ENCODE measurements at places on chromosomes 4 and X. TPM values are rescaled to one million over a fixed set of nuclear protein-coding genes. Genes with fewer than 3 reads are reported as not detected.

CORIN gene
- 3.2 TPM for total RNA-seq

SPANXA1 gene
- total RNA-seq, result not detected

DNA sequence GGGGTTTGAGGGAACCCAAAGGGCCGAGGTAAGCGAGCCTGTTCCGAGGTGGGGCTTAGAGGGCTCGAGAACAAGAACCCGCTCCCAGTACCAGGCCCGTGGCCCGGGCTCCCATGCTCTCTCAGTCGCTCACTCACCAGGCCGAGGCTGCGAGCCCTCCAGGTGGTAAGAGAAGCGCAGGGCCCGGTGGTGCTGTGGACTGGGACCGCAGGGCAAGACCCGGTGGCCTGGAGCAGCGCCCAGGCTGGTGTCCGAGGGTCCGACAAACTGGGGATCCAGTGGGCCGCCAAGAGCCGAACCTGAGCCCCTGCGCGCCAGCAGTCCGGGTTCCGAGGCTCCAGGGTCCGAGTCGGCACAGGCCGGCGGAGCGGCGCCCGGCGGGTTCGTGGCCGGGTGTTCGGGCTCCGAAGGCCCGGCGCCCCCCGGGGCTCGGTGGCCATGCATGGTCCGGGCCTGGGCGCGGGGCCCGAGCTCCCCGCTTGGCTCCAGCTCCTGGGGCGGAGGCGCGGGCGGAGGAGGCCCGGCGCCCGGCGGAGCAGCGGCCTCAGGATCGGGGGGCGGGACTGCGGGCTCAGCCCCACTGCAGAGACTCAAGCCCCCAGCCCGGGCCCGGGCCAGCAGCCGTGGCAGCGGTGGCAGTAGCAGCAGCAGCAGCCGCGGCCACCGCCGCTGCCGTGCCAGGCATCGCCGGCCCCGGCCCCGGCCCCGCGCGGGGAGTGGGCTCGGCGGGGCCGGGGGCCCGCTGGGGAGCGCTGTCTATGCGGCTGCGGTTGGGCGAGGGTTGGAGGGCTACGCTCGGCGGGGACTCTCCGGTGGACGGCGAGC is 833 bp downstream of the FGD1 start:
- DNase-seq, result peak; percentile 28

- peak; percentile 42 for DNase-seq
Measured at GRCh38 chrX:11188664-11189063, 77.5 kb downstream of the HCCS start.

HOPX gene
- under 0.01 TPM for total RNA-seq

SMR3B gene
- total RNA-seq, result not detected

DNA sequence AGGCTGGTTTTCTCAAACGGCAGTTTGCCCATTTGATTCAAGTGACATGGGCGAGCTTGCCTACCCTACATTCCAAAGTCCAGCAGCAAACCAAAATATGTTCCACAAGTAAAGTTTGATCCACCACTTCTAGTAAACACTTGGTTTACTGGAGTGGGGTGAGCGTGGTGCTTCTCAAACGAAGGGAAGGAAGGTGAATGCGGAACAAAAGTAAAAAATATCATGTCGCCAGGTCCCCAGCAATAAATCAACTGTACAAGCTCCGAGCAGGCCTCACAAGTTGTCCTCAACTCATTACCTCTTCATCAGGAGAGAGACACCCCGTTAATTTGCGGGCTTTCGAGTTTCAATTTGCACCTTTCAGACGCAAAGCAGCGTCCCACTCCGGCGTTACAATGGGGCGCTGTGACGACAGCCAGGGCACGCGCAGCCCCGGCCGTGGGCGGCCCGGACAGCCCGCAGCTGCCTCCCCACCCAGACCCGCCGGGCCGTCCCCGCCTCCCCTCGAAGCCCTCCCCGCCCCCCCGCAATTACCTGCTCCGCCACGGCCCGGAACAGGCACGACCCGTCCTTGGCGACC is 1.0 kb downstream of the OTUD4 start:
- peak; percentile 58 for DNase-seq

DNA sequence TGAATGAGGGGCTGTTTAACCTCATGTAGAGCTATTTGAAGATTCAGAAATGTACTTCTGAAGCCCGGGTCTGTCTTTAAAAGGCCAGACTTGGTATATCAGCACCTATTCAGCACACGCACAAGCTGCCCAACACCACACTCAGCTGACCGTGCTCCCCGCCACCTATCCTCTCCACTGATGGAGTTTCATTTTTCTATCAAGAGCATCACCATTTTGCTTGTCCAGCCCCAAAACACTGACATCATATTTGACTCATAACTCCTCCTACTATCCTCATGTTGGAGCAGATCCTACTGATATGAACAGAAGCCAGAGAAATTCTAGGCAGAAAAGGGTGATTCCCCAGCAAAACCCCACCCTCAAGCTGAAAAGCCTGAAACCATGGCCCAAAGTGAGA is 100.3 kb downstream of the SORBS2 start:
- peak; percentile 18 for DNase-seq

- DNase-seq, result no peak
Measured at GRCh38 chrX:51421972-51422597, 74.3 kb downstream of the NUDT11 start.

BEND4 gene
- total RNA-seq, result not detected

- DNase-seq, result peak; percentile 57
Measured at GRCh38 chr4:54571293-54572151, 86.2 kb upstream of the KIT start.

DNA sequence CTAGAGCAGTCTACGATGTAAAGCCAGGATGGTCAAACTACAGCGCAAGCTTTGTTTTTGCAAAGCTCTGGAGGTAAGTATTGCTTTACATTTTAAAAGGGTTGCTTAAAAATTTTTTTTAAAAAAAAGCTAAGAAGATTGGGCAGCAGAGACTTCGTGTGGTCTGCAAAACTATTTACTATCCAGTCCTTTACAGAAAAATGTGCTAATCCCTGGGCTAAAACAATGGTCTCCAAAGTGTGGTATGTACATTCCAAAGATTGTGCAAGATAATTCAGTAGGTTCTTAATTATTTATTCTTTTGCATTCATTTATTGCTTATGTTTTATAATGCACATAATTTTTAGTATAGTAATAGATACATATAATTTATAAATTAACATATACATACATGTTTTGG is 113.2 kb downstream of the MFAP3L start:
- DNase-seq, result no peak

NSUN7 gene
- total RNA-seq, result 0.86 TPM

DNA sequence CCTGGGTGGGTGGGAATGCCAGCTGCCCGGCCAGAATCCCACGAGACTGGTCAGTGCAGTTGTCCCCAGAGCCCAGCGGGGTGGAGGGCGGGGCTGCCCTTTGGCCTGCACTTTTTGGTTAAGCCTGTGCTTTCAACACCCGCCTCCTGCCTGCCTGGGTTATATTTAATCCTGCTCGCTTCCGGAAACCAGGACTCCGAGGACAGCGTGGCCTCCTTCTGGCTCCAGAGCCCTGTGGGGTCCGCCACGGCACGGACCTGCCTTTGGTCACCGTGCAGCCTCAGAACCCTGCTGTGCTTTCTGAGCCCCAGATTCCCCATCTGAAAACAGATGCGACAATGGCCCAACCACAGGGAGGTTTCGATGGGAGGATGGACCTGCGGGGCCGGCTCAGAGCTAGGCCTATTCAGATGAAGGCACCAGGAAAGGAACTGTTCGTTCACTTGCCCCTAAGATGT is 29.4 kb upstream of the KIAA0232 start:
- no peak for DNase-seq

DNA sequence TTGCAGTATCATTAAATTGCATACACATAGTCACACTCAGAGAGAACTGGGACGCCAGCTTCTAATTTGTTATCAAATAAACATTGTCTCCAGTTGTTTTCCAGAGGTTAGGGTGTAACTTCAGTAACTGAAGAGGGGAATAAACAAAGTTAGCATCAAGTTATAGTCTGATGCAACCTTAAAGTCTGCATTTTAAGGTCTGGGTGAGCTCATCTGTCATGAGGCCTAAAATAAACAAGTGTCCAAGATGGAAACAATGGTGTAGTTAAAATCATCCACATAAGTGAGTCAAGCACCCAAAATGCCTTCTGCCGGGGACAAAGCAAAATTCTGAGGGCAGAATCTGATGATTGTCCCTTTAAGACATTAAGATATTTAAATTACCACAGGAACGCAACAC is 70.3 kb upstream of the EMCN start:
- DNase-seq, result peak; percentile 60

DNA sequence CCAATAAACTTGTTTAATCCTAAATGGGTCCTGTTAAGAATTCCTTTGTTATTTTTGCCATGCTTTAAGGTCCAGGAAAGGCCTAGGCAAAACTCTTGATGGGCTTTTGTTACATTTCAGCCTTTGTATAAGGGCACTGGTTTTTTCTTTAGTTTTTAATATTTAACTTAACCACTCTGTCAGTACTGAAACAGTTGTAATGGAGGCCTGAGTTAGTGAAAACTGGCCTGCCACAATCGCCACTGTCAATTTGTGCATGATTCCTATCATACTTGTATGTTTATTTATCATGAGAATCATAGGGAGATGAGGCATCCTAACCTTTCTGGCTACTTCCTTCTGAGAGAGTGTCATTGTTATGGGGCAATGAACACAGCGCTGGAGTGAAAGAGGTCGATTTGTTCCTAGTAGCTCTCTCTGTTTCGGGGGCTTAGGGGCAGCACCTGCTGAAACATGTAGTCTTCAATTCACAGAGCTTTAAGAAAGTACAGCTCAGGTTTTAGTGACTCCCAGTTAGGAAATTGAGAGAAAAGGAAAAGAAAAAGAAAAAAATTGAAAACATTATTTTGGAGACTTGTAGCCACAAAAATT is 393.8 kb upstream of the FSTL5 start:
- DNase-seq, result no peak

DNA sequence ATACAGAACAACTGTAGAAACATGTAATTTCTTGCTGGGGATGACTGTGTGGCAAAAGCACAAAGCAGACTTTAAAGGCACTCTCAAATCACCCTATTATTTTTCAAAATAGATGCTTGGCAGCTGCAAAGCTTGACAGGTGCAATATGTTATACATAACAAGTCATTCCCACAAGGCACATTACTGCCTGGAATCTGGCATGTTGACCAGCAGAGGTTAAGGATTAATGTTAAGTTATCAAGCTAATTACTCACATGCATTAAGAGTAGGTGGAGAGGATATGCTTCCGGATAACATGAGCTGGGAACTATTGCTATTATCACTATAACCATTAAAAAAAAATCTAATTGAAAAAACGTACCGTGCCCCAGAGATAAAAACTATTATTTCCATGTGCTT is 17.8 kb downstream of the ANOS1 start:
- DNase-seq, result no peak

DNA sequence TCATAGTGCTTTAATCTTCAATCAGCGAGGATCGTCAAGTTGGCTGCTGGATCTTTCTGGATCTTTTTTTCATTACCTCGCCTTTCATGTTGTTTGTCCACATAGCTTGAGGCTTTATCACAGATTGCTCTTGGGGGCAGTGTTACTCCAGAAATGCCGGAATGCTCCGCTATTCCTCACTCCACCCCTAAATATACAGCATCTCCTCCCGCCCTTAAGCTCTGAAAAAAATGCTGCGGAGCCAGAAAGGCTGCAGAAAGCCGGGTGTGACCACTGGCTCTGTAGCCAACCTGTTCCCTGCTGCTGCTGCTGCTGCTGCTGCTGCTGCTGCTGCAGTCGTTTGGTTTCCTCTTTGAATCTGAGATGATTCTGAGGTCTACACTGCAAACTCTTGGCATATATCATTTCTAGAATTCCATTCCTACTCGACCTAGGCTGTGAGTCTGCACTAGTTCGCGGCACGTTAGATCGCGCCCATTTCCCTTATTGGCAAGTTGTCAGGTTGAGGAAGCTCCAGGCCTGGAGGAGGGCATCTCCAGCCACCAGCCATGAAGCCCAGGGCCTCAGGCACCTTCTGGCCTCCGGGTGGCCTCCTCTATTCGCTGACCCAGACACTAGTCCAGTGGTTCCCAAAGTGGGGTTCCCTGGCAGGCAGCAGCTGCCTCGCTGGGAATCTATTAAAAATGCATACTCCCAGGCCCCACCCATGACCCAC is 34.2 kb downstream of the WDR13 start:
- DNase-seq, result peak; percentile 92

DNA sequence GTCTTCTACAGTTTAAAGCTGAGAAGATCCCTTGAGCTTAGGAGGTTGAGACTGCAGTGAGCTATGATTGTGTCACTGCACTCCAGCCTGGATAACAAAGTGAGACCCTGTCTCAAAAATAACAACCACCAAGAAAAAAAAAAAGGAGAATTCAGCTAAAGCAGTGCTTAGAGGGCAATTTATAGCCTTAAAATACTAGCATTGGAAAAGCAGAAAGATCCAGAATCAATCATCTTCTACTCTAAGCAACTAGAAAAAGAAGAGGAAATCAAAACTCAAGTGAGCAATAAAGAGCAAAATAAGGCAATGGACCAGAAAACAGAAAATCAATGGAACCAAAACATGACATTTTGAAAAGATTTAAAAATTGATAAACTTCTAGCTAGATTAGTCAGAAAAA is 639 bp upstream of the PI4K2B start:
- DNase-seq, result no peak

KDR gene
- total RNA-seq, result 0.86 TPM

GRCh38 chr4:7830747-7831146 is 108.9 kb downstream of the AFAP1 start:
- DNase-seq, result peak; percentile 53

GRCh38 chr4:168124008-168124641 is 31.8 kb downstream of the ANXA10 start:
- no peak for DNase-seq

GRCh38 chrX:45714866-45715265 is 514.2 kb upstream of the DIPK2B start:
- DNase-seq, result peak; percentile 75

GRCh38 chr4:141713771-141714445 is 77.5 kb downstream of the IL15 start:
- peak; percentile 38 for DNase-seq

CLIC2 gene
- total RNA-seq, result 1.3 TPM

AWAT2 gene
- not detected for total RNA-seq

GAGE13 gene
- not detected for total RNA-seq

GRCh38 chrX:153556767-153557166 is 39.3 kb downstream of the ATP2B3 start:
- DNase-seq, result no peak

DNA sequence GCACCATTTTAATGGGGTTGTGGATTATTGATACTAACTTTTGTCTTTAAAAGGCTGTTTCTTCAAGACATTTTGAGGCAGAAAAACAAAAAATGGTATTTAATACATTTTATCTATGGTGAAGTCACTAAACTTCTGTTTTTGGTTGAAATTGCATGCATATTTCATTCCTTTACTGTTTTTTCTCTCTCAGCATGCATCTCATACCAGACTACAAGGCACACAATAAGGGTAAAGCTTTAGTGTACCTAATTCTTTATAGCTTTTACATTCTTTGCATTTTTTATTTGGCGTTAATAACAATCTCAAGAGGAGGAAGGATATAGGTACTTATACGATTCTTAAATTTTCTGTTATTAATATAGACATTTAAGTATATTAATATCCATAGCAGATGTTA is 151.0 kb upstream of the DKK2 start:
- DNase-seq, result no peak

- DNase-seq, result peak; percentile 40
Measured at GRCh38 chr4:54169176-54169575, 59.9 kb upstream of the PDGFRA start.

Data from fibroblast of villous mesenchyme (primary cell).